Activated CD4-positive, alpha-beta T cell treated with anti-CD3 and anti-CD28 coated beads, Interleukin-2, amount 50 U/mL, for 16 hours (primary cell): ENCODE measurements at places on chromosomes 11 and 22.

- DNase-seq = no peak
Measured at GRCh38 chr11:120023120-120023519, 114.8 kb downstream of the TRIM29 start.

DNA sequence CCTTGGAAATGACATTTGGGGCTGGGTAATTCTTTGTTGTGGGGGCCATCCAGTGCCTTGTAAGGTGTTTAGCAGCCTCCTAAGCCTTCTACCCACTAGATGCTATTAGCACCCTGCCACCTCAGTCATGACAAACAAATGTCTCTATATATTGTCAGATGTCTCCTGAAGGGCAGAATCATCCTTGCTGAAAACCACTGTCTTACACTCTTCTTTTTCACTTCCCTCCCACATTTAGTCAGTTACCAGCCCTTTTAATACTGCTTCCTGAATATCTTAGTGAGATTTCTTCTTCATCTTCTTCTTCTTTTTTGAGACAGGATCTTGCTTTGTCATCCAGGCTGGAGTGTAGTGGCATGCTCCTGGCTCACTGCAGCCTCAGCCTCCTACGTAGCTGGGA is 33.1 kb downstream of the TNRC6B start:
- peak; percentile 33 for DNase-seq

GRCh38 chr11:128868841-128869671 is 2.0 kb upstream of the KCNJ1 start:
- peak; percentile 15 for DNase-seq

DNA sequence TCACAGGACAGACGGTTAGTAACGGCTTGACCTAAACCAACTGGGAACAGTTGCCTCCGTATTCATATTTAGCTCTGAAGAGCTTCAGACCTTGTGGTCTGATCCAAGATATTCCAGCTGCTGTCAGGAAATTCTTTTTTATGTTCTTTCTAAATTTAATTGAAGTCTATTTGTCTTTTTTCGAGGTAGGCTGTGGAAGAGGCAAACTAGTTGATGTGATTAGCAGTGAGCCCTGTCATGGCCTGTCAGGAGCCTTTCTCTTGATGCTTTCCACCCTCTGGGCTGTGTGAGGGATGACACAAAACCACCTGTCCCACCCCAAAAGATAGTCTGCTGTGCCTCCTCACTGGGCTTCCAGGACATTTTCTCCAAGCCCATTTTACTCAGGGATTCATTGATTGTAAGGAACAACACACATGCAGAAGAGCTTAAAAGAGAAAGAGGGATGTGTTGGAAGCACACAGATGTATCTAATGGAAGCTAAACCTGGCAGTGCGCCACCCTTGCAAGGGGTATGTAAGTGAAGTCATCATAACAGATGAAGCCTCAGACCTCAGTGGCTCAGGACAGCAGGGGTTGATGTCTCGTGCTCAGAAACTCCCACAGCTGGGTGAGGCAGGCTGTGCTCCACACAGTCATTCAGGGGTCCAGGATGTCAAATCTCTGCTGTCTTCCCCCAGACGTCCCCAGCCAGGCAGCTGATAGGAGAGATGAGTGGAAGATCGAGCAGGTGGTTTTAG is 170.0 kb downstream of the NCAM1 start:
- DNase-seq = no peak

- no peak for DNase-seq
Measured at GRCh38 chr11:34335331-34335730, 22.5 kb downstream of the ABTB2 start.

DNA sequence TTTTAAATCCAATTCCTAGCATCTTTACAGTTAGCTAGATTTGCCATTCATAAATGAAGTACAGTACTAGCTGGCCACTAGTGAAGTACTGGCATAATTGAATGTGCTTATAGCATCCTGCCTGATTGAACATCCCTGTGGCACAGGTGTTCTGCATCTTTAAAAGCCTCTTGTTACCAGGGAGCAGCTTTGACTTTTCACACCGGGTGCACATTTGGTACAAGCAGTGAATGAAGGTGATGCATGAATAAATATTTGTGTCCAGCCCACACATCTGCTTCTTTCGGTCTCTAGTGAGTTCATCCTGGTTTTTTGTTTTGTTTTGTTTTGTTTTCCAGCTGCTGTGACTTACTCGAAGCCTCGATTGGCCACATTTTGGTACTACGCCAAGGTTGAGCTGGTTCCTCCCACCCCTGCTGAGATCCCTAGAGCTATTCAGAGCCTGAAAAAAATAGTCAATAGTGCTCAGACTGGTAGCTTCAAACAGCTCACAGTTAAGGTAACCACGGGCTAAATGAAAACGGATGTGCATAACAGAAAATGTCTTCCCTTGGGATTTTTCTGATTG is 5.3 kb downstream of the ATP5MG start:
- DNase-seq = no peak

- DNase-seq = no peak
Measured at GRCh38 chr11:115884800-115885534, 380.8 kb upstream of the CADM1 start.

DNA sequence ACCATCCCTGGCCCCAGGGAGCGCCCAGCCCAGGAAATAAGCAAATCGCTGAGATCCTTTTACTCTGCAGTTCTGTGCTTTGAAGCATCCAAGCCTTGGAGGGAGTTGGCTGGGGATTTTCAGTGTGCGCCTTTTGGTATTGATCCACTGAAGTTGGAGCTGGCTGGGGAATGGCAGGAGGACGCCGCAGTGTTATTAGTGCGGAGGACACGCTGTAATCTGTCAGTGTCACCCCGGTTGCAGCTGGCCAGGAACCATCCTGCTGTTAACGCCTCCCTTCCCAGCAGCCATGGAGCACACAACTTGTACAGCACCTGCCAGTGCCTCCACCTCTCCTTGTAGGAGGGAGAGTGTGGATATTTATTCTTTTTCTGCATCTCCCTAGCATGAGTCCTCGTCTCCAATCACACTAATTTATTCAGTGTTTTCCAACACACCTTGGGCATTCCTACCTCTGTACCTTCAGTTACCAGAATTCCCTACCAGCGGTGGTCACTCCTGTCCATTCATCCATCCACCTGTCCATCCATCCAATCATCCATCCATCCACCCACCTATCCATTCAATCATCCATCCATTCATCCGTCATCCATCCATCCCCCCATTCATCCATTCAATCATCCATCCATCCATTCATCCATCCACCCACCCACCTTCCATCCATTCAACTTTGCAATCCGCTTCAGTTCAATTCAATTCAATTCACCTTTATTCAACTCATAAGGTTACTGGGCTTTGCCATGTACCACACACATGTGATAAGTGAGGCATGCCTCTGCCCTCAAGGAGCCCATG is 21.9 kb upstream of the EIF3D start:
- DNase-seq = no peak

- no peak for DNase-seq
Measured at GRCh38 chr11:95507794-95508193, 276.8 kb upstream of the SESN3 start.

DNA sequence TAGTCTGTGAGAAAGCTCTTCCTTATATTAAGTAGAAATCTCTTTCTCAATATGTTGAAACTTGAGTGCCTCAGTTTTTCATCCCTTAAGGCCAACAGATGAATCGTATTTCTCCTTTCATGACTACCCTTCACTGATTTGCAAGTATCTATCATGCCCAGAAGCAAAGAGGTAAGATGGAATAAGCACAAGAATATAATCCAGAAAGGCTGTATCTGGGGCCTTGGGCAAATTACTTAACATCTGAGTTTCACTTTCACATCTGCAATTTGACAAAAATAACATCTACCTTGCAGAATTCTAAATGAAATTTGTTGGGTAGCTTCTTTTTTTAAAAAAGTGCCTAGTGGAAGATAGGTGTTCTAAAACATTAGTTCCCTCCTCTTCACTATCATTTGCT is 552.4 kb upstream of the ANO5 start:
- no peak for DNase-seq

DNA sequence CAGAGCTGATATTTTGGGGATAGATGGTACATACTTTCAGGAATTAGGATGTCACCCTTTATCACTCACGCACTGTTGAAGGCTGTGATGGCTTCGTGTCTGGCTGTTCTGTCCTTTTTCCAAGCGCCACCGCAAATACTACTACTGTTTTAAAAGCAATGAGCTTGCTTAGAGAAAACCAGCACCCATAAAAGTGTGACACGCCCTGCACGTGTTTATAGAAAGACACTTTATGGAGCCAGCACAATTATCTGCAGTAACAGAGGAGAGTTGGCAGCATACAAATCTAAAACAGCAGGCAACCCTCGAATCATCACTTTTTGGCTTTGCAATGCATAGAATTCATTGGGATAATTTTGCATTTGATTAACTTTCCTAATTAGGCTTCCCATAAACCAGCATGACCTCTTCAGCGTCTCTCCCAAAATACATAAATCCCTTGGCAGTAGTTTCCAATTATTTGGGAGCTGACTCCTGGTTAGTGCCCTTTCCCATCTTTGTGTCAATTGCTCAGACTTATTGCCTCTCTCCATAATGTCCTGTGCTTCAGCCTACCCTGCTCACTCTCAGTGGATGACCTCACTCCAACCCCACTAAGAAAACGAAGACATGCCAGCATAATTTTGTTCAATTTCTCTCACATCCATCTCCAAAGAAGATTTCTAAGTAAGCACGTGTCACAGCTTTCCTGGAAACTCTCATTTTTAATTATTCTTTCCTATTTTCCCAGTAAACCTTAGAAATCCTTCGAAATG is 118.7 kb upstream of the LARGE1 start:
- DNase-seq = no peak

DNA sequence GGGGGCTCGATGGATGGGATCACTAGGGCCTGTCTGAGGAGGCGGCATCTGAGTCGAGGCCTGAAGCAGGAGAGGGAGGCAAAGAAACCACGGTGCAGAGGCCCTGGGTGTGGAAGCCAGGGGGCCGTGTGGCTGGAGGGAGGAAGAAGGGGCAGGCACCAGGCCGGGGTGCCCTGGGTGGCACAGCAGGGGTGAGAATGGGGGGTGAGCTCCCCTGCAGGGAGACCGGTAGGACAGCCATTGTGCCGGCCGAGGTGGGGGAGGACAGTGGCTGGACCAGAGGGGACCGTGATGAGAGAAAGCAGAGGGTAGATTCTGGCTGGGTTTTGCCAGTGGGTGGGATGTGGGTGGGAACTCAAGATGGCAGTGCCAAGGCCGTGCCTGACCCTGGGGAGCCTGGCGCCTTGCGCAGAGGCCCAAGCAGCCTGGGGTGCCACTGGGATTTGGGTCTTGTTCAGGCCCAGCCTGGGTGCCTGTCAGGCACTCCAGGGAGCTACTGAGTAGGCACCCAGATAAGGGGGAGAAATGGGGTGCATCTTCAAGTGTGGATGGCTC is 18.7 kb downstream of the PHLDA2 start:
- no peak for DNase-seq

GRCh38 chr11:131579932-131580387 is 209.5 kb downstream of the NTM start:
- DNase-seq = no peak

DNA sequence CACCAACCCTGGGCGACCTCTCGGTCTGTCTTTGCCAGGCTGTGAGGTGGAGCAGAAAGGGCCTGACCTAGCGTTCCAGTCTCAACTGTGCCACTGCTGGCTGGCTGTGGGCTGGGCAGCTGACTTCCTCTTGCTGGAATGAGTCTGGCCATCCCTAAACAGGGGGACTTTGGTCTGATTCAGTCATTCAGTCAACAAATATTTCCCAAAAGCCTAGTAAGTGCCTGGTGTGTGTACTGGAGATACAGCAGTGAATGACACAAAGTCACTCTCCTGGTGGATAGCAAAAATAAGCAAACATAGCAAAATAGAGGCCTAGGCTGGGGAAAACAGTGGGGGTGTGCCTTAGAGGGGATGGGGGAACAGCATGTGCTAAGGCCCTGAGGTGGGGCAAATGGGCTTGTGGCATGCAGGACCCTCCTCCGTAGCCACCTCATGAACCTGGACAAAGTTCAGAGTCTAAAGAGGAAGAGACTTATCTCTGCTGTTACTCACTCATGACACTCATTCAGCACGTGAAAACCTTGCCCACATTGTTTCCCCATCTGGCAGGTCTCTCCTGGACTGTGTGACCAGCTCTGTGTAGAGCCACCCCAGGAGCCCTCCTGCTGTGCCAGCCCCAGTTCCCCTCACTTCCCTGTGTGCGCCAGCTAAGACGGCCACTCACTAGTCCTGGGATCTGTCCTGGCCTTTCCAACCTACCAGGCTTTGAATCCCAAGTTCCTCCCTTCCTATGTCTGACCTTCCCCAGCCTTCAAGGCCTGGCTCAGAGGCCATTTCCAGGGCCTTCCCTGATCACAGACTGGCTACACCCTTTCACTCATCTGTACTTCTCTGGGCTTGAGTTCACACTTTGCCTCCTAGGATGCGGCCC is 4.7 kb downstream of the GUCD1 start:
- DNase-seq = no peak

DNA sequence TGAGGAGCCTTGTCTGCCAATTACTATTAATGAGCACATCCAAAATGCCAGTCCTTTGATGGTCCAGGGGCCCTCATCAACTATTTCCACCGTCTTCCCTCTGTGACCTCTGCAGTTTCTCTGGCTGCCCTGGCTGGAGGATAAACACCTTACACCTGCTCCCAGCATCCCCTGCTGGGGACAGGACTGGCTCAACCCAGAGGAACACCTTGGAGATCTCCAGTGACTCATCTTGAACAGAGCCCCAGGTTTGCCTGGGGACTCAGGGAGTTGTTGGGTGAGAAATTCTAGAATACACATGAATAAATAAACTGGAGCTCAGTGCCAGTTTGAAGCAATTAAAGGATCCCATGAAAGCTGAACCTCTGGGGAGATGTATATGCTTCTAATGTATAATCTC is 24.0 kb upstream of the ELF5 start:
- DNase-seq = no peak

GRCh38 chr11:73095613-73096012 is 46.5 kb downstream of the FCHSD2 start:
- no peak for DNase-seq

DNA sequence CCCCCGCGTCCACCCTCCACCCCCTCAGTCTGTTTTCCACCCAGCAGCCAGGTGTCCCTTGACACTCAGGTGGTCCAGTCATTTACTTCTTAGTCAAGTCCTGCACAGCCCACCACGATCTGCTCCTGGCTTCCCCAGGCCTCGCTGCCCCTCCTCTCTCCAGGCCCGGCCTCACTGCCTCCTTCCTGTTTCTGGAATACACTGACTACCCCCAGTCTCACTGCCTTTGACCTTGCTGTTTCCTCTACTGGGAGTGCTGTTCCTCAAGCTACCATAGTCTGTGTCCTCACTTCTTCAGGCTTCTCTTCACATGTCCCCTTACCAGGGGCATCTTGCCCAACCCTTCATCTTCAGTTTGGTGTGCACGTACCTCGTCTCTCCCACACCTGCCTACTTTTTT is 7.4 kb downstream of the MCM5 start:
- DNase-seq = no peak

GRCh38 chr22:44722611-44723010 is 20.6 kb downstream of the PRR5 start:
- DNase-seq = no peak

GRCh38 chr11:116837231-116838091 is at the start of gene APOA1:
APOA1 (minus strand) TSS chr11:116837622; CDS start chr11:116837387, 235 bp downstream.
- no peak for DNase-seq

- no peak for DNase-seq
Measured at GRCh38 chr11:80365980-80366379, 925.1 kb upstream of the TENM4 start.

- DNase-seq = no peak
Measured at GRCh38 chr11:31089117-31089516, 280.4 kb downstream of the DCDC1 start.
